ENCODE measurements at places on chromosomes 5 and 9.

DNA sequence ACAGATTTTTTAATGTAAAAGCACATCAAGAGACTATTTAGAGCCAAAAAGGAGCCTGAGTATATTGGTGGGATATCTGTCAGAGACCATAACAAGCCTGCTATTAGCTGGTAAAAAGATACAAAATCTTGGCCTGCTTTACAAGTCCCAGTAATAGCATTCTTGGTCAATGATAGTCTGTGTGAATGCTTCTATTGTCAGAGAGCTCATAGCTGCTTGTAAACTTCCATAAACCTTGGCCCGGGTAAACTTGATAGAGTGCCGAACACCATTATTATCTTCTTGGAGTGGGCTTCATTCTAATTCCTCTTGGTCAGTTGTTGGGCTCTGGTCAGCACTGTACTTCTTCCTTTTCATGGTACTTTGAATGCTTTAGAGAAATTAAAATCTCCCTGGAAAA is 64.0 kb downstream of the UBAP1 start:
- no peak for DNase-seq

- DNase-seq = no peak
Measured at GRCh38 chr5:33843579-33843978, 48.2 kb downstream of the ADAMTS12 start.

DNA sequence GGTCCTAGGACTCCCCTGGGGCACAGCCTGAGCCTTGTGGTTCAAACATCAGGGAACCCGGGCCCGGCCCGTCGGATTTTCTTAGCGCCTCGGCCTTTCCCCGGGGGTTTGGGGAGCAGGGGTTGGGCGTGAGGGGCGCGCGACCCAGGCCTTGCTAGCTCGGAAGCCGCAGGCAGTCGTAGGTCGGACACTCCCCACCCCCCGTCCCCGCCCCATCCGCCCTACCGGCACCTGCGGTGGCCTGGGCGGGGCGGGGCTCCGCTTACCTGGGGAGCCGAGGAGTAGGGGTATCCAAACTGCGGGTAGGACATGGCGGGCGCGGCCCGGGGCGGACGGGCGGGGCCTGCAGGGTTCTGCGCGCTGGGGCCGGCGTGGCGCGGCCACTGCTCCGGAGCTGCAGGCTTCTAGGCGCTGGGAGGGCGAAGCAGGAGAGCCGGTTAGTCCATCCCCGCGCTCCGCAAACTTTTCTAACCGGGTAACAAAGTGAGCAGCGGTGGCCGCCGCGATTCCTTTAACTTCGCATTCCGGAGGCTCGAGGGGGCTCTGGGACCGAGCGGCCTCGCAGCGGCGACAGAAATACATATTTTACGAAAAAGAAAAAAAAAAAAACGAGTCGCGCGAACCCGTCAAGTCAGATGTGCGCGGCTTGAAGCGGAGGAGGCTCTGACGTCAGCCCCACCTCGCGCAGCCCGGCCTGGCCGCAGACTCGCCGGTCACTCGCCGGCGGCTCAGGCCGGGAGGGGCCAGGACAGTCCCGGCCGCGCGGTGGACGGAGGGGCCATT is at the start of gene IRX4:
Gene IRX4 (minus strand): TSS at position 589 of the 783 bp plus-strand sequence. CDS start 278 bp downstream, at position 311.
- DNase-seq = no peak

GRCh38 chr5:1178529-1179382 is 22.6 kb upstream of the SLC6A19 start:
- DNase-seq = no peak

DNA sequence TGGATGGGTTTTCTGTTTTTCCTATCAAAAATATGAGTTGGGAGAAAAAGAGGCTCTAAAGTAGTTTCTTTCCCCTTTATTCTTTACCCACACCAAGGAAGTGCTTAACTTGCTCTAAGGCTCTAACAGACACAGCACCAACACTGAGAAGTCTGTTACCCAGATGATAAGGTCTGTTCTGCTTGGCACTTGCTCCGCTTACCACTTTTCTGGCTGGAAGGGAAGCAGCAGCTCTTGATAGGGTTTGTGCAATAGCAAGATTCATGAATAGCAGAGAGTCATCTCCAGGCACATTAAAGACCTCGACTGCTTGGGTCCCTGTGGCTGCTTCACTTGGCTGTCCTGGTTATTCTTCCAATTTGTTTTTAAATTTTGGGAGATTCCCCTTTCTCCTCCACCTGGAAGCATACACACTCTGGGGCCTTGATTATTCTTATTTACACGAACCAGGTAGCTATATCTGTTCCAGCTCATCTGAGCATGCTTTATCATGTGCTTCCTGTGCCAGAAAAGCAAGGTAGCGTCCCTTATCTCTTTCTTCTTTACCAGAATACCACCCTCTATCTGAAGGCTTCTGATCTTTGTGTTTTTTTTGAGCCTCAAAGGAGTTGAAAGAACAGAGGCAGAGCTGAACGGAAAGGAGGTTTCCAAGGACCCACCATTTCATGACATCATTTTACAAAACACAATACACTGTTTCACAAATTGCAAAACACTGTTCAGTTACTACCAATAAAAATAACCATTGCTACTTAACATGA is 24.8 kb downstream of the PPP3R2 start:
- no peak for DNase-seq

- no peak for DNase-seq
Measured at GRCh38 chr9:5801739-5802113, 31.2 kb downstream of the ERMP1 start.

GRCh38 chr5:73042993-73043392 is 77.4 kb upstream of the TMEM171 start:
- DNase-seq = no peak

GRCh38 chr9:306907-307306 is 92.2 kb downstream of the DOCK8 start:
- no peak for DNase-seq

DNA sequence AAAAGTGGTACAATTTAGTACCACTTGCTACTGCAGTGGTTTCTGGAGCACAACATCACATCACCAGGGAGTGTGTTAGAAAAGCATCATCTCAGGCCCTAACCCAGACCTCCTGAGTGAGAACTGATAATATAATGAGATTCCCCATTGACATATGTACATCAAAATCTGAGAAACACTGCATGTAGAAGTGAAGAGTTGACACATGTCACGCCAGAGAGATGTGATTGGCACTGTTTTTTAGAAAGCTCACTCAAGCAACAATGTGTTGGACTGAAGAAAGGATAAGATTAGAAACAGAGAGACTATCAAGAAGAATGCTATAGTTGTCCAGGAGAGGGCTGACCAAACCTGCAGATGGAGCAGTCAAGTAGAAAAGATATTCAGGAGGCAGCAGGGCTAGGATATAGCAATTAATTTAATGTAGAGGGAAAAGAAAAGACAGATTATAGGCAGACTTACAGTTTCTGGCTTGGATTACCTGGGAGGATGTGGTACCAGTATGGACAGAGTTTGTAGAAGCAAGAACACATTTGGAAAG is 324.4 kb upstream of the ADAMTSL1 start:
- no peak for DNase-seq

DNA sequence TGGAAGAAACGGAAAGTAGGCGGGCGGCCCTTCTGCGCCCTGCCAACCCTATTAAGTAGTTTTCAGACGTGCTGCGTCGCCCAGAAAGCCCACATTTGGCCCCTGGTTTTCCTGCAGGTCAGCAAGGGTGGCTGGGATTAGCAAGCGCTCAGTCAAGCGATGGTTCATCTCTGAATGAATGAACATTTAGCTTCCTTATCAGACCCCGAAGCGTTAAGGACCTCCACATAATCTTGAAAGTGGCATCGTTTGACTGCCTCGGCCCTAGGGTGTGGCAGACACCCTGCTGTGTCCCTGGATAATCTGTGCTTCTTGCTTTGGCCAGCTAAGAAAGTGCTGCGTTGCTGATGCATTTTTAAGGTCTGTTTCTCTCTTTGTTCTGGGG is 684 bp downstream of the TOR1B start:
- no peak for DNase-seq

DNA sequence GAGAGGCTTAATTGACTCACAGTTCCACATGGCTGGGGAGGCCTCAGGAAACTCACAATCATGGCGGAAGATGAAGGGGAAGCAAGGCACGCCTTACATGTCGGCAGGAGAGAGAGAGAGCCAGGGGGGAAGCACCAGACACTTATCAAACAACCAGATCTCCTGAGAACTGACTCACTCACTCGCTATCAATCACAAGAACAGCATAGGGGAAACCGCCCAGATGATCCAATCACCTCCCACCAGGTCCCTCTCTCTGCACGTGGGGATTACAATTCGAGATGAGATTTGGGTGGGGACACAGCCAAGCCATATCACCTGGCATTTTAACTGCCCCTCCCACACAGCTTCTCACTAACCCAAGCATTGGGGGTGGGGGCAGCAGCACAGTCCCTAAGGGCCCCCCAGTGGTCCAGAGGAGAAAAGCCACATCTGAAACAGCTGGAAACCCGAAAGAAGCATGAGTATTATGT is 76.1 kb upstream of the ASS1 start:
- DNase-seq = no peak

DNA sequence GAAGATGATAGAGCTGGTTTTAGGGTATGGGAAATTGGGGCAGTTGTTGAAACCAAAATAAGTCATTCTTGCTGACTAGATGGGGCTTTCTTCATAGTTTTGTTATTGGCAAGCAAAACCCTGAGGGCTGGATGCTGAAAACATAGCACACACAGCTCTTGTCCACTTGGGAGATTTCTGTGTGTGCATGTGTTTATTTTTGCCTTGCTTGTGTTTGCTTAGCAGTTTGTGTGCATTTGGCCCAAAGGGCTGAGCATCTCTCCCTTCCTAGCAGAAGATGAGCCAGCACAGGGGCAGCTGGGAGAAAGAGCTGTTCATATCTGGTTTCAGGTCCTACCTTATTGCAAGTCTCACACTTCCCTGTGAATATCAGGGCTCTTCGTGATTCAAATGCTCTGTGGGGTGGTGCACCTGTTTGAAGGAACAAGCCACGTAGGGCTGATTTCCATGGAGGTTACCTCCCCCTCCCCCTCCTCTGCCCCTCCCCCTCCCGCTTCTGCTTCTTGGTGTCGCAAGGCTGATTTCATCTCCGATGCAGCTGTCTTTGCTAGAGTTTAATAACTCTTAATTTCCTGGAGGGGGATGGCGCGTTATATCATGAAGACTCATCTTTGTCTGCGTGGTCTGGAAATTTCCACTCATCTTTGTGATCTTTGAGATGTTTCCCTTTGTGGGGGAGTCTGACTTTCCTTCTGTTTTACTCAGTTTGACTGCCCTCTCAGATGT is 296.5 kb downstream of the ARHGAP26 start:
- no peak for DNase-seq

DNA sequence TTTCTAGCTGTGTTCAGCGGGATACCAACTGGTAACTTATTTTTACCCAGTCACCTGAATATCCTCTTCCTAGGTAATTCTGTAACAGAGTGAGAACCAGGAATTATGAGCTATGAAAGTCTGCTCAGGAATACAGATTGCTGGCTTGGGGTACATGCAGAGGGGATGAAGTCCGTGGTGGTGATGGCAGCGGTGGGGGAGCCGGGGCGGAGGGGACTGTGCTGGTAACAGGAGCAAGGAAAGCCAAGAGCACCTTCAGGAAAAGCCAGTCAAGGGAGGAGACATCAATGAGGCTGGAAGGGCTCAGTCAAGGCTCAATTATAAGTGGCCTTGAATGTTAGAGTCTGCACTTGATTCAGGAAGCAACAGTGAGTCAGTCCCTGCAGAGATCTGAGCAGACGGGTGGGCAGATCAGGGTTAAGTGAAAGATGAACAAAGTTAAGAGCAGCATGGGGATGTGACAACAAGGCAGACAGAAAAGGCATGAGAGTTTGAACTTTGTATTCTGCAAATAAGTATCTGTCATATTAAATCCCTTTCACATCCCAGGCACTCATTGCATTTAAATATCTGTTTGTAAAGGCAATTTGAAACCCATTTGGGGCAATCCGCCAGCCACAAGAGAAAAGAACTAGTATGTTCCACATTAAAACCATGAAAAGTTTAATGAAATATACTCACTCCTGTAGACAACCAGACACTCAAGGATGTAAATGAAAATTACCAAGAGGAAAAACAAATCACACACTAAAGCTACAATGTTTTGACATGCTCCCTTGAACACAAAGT is 101.2 kb downstream of the TTC39B start:
- no peak for DNase-seq

GRCh38 chr5:90161414-90161813 is 248.1 kb downstream of the CETN3 start:
- peak; percentile 35 for DNase-seq

GRCh38 chr9:5186416-5187169 is 1.2 kb upstream of the INSL6 start:
- peak; percentile 33 for DNase-seq

DNA sequence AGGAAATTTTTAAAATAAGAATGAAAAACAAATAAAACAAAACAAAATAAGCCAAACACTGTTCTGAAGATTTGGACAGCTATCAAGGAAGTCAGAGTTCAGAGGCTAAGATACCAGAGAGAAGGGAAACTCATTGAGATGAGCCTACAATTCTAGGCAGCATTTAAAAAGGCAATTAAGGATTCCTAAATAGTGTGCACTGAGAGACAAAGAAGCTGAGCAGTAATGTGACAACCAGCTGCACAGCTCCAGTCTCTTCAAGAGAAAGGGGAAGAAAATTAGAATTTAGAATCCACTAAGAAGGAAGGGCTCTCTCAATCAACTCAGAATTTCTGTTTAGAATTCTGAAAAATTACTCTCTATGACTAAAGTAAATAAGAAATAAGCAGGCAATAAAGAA is 246.7 kb upstream of the COX7C start:
- no peak for DNase-seq

DNA sequence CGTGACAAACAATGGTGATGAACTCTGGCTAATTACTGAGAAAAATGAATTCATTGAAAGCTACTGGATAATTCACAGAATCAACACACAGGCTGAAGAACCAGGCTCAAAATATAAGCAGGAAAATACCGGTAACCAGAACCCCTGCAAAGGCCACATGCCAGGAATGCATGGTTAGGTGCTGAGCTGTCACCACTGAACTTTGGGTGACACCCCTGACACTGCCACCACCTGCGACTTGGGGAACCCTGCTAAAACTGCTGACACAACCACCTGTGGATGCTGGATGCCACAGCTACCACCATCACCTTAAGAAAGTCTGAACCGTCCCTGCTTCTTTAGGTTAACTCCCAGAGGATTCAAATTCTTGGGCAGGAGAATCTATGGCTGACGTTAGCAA is 72.0 kb upstream of the NR4A3 start:
- DNase-seq = no peak

- no peak for DNase-seq
Measured at GRCh38 chr9:92384375-92384774, 20.0 kb downstream of the OGN start.

GRCh38 chr9:109325089-109325488 is 4.2 kb upstream of the EPB41L4B start:
- DNase-seq = no peak

GRCh38 chr9:136143215-136144001 is 24.7 kb upstream of the TMEM250 start:
- DNase-seq = no peak

Data from globus pallidus (tissue), 1 donor.